ENCODE measurements at places on chromosomes 11 and 22.

DNA sequence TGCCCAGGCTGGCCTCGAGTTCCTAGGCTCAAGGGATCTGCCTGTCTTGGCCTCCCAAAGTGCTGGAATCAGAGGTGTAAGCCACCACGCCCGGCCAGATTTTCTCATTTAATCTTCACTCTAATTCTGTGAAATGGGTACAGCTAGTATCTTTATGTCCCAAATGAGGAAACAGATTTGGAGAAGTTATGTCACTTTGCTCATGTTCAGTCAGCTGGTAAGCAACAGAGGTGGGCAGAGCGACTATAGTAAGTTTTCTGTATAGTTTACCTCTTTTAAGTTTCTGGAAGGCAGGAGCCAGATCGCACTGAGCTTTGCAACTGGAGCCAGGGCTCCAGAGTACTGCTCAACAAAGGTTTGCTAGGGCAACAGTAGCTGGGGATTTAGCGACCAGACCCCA, 33.2 kb downstream of the RCOR2 start:
- DNase-seq: no peak

GRCh38 chr22:42174062-42174461, 43.5 kb upstream of the CYP2D6 start:
- DNase-seq: peak; percentile 33

DNA sequence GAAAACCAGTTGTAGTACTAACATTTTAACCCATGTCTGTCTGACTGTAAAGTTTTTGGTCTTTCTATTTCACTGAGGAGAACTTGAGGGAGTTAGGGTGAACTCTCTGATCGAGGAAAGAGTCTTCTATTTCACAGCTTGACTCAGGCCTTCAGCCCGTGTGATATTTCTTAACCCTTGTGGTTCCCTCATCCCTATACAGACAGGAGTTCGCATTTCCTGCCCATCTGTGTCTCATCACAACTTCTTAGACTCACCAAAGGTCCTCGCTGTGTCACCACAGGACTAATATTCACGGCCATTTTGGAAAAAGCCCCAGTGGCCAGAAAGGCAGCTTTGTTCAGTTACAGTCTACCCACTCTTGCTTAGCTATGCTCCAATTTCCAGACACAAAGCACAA, 172.8 kb downstream of the FAM181B start:
- no peak for DNase-seq

DNA sequence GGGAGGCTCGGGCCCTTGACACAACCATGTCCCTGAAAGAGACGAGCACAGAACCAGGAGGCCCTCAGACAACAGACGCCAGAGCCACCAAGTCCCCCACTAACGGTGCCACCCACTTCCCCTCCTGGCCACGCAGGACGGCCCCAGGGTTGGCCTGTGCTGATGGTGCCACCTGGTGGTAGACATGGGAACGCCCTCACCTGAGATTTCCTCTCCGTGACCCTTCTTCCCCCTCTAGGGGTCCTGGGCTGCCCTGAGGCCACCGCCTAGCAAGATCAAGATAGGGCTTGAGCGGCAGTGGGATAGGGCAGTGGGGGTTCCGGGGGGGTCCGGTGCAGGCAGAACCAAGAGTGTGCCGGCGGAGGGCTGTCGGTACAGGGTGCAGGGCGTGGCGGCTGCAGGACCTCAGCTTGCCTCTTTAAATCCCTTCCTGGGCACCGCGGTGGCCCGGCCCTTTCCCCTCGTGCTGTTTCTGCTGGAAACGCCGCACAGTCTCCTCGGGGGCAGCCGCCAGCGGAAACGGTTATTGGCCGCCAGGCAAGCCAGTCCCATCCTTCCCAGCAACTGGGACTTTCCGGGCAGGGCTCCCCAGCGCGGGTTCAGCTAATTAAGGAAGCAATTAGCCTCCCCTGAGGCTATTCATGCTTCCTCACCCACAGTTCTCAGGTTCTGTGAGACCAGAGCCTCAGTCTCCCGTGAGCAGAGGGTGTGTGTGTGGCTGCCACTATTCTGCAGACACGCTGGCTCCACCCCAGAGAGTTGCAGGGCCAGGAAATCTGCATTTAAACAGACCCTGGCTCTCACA, 5.5 kb upstream of the NFAM1 start:
- peak; percentile 89 for DNase-seq

- no peak for DNase-seq
Observed at GRCh38 chr11:72574548-72575460, 99.4 kb downstream of the PDE2A start.

- DNase-seq: no peak
Observed at GRCh38 chr11:69635195-69635594, 5.8 kb upstream of the CCND1 start.

GRCh38 chr11:134036492-134037045, 32.3 kb upstream of the JAM3 start:
- DNase-seq: no peak

GRCh38 chr11:23023319-23023718, 163.0 kb upstream of the CCDC179 start:
- DNase-seq: no peak

DNA sequence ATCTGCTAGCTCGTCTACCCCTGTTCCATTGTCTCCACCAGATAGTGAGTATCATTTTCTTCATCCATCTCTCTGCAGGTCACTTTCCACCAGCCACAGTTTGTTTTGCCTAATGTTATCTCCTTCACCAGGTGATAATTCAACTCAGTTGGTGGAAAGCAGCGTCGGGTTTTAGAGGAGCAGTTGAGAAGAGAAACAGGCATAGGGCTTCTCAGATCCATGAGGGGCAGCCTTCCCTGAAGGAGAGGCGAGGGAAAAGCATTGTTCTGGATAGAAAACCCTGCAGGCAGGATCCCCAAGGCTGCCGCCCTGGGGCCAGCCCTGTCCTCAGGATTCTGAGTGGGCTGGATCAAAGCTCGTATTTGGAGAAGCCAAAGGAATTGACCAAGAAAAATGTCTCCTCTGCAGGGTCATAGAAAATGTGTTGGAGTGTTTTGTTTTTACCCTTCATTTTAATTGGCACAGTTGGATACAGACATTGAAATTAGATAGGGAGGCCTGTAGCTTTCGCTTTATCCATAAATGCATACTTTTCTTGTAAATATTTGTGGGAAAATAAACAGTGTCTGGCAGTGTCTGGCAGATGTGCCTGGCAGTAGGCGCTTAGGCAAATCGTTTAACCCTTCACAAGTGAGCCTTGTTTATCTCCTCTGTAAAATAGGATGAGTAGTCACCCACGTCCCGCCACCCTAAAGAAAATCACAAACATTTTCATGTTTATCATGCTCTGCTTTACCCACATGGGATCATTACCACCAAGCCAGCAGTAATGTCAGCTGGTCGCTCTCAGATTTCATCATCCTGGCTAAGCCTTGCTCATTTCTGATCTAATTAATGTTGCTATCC, 73.4 kb upstream of the TTC12 start:
- DNase-seq: no peak

GRCh38 chr11:44782478-44782877, 55.7 kb downstream of the TSPAN18 start:
- no peak for DNase-seq

GRCh38 chr11:3954448-3955298, 99.2 kb downstream of the STIM1 start:
- DNase-seq: no peak

GRCh38 chr11:9858822-9859221, 194.9 kb downstream of the SWAP70 start:
- DNase-seq: peak; percentile 5

DNA sequence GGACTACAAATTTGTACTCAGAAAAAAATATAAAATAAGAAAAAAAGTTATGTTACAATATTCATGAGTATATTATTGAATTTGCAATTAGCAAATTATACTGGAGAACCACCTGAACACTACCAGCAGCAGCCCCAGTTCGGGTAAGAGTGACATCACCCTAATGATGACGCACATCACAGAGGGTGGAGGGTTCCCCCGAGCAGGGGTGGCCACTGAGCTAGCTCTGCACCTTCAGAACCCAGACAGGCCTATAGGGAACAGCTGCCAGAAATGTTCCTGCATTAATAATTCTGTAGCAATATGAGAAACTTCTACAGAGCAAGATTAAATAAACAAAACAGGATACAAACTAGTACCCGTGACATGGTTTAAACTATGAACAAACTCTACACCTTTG, 17.5 kb upstream of the ARAP1 start:
- DNase-seq: no peak

DNA sequence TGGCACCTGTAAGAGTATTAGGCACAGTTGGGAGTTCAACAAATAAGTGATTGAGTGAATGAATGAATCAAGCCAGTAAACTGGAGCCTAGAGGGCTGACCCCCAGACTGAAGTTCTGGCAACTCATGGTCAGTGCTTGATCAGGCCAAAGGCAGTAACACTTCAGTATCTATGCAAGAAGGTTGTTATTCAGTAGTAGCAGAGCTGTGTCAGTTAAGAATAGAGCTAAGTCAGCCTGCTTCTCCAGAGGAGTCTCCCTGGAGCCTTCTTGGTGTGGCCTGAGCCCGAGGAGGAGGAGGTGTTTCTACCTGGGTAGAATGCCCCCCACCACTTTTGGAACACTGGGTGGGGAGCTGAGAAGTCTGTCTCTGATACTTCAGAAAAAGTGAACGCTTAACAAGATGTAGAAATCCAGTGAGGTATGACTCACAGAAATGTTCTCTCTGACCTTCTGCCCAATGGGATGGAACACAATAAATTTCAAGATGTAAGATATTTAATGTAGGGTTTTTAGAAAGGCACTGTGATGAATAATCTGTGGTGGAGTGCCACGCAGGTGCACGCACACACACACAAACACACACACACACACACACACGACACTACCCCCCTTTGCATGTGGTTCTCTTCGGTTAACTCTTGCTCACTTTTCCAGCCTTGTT, 219.9 kb downstream of the HIPK3 start:
- no peak for DNase-seq

GRCh38 chr11:74321487-74322188, 10.2 kb upstream of the P4HA3 start:
- peak; percentile 17 for DNase-seq

GRCh38 chr22:28448625-28449024, 231.0 kb downstream of the TTC28 start:
- no peak for DNase-seq

GRCh38 chr11:62547691-62548281, 1.2 kb upstream of the AHNAK start:
- DNase-seq: no peak

- DNase-seq: no peak
Observed at GRCh38 chr11:1085440-1086170, 10.9 kb downstream of the MUC2 start.

DNA sequence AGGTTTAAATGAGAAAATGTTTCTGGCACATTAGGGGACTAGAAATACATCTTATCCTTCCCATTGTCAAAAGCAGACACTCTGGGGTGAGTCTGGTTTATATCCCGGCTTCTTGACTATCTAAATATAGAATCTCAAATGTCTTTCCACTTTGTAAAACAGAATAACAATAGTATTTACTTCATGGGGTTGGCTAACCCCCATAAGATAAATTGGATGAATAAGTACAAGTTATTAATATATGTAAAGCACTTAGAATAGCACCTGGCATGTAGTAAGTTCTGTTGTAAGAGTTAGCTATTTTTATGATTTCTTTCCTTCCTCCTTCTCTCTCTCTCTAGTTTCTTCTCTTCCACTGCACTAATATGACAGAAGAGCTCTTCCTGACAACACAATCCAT, 499.1 kb downstream of the INSC start:
- no peak for DNase-seq

DNA sequence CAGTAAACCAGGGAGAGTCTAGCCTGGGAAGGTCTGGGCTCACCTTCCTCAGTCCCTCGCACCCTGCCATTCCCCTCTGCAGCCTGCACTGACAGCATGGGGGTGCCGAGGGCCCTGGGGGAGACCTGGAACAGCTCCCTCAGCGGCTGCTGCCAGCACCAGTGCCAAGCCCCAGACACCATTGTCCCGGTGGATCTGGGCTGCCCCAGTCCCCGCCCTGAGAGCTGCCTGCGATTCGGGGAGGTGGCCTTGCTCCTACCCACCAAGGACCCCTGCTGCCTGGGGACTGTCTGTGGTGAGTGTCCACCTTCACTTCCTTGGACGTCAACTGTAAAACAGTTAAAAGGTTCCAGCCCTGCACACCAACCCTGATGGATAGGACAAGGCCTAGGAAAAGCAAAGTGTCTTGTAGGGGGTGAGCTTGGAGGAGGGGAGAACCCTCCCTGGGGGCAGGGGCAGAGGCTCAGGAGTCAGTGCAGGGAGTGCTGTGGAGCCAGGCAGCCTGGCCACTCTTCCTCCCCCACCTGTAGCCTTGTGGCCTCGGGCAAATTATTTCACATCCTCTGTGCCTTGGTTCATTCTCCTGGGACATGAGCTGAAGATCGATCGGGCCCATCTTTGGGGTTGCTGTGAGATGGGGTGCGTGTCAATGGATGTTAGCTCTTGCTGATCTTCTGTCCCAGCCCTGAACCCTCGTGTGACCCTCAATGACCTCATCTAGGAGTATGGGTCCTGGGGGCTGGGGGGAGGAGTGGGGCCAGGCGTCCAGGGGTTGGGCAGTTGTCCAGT, 85.2 kb upstream of the MYOD1 start:
- DNase-seq: no peak

GRCh38 chr22:40484906-40485669, 114.7 kb downstream of the SGSM3 start:
- DNase-seq: no peak

DNA sequence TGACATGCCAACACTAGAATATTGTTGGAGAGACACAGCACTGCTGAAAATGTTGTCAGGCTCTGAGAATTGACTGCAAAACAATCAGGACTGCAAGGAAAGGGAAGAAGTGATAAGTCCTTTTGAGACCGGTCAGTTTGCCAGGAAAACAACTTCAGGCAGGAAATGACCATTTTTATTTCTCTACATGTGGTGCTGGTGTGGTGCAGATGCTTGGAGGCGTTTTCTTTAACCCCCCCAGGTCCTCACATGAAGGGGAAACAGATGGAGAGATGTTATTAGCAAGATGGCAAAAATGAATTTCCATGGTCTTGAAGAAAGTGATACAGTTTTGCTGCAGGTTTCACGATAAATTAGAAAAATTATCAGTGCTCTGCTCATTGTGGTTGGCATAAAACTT, 5.7 kb downstream of the AP2A2 start:
- DNase-seq: no peak

DNA sequence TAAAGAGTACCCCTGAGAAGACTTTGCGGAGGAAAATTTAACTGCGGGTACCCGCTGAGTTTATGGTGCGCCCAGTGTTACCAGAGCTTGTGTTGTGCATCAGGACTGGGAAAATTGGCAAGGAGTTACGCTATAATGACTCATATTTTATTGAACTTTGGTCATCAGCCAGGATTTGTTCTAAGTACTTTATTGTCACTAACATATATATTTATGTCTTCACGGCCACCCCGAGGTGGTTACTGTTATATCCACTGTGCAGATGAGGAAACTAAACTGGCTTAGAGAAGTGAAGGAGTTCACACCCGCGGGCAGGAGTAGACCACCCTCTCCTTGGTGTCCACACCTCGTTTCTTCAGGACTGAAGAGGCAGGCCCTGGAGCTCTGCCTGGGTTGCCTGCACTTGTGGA, 667 bp downstream of the ACCS start:
- DNase-seq: no peak

- no peak for DNase-seq
Observed at GRCh38 chr11:71209181-71209580, 43.2 kb downstream of the SHANK2 start.

DNA sequence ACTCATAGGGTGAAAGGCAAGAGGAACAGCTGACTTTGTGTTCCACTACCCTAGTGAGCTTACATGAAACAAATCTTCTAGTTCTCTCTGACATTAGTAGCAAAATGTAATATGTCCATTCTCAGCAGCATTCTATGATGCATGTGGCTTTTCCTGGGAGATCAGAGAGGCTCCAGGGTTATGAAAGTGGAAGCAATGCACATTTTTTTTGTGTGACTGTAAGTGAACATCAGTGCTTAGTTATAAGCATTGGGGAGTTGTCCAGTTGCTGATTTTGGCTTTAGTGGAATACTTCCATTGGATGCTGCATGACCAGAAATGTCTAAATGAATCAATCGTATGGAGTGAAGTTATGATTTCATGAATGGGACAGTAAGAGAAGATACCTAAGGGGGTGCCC, 255.9 kb downstream of the FAT3 start:
- no peak for DNase-seq

Measured in CD4-positive, alpha-beta T cell treated with Interleukin-17A for 1 hour (primary cell).